ENCODE measurements at places on chromosomes 7 and 10.

DNA sequence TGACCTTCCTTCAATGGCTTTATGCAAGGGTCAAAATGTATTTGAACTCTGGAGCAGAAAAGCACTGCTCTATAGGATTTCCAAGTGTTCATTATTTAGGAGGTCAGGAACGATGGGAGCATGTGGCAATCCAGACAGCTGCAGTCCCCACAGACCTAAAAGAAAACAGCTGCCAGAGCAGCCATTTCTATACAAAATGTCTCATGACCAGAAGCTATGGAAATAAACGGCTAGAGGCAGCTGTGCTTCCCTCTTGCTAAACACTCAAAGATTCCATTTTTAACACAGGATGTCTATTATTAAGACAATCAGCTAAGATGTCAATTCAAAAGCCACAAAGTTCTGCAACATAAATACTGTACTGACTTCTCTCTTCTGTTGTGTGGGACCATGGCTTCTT is 879.1 kb upstream of the C7orf33 start:
- H3K27ac ChIP-seq: no peak overlapping the region
- no peaks in the 10 kb centered on the region for H3K27me3 ChIP-seq
- no peak overlapping the region for H3K4me3 ChIP-seq
- DNase-seq: no peak
- H3K36me3 ChIP-seq: no peaks in the 10 kb centered on the region
- H3K4me1 ChIP-seq: no peaks in the 10 kb centered on the region

- H3K27ac ChIP-seq: no peak overlapping the region
- peaks cover under 1% of the 10 kb centered on the region for H3K4me1 ChIP-seq
- H3K36me3 ChIP-seq: no peaks in the 10 kb centered on the region
- no peak for DNase-seq
These were observed 283.0 kb upstream of the KLF6 start for GRCh38 chr10:4067931-4068561.

- H3K4me1 ChIP-seq: peaks cover 3% of the 10 kb centered on the region
- no peaks in the 10 kb centered on the region for H3K36me3 ChIP-seq
- DNase-seq: no peak
- no peak overlapping the region for H3K4me3 ChIP-seq
These were observed 72.3 kb downstream of the CCDC71L start for GRCh38 chr7:106588422-106589197.

- H3K36me3 ChIP-seq: peaks cover 3% of the 10 kb centered on the region
- H3K4me3 ChIP-seq: no peak overlapping the region
- DNase-seq: no peak
- H3K4me1 ChIP-seq: peaks cover 2% of the 10 kb centered on the region
- peaks cover 37% of the 10 kb centered on the region for H3K27me3 ChIP-seq
These were observed 266.3 kb upstream of the ZMIZ1 start for GRCh38 chr10:78802431-78802830.

- H3K36me3 ChIP-seq: no peaks in the 10 kb centered on the region
- H3K27me3 ChIP-seq: no peaks in the 10 kb centered on the region
- peak overlapping the region; percentile 98 for H3K27ac ChIP-seq
- peaks cover 40% of the 10 kb centered on the region for H3K4me1 ChIP-seq
- H3K4me3 ChIP-seq: no peak overlapping the region
These were observed 93.8 kb downstream of the MAP3K8 start for GRCh38 chr10:30527623-30528428.

GRCh38 chr7:85033263-85033662 is 153.6 kb downstream of the SEMA3D start:
- DNase-seq: no peak
- no peak overlapping the region for H3K27ac ChIP-seq
- H3K4me1 ChIP-seq: no peaks in the 10 kb centered on the region
- H3K27me3 ChIP-seq: no peaks in the 10 kb centered on the region
- no peak overlapping the region for H3K4me3 ChIP-seq

All from T-helper 17 cell (primary cell).